CD4-positive, alpha-beta T cell treated with Interleukin-4 for 4 hours (primary cell): ENCODE measurements at places on chromosomes 1 and 21.

GRCh38 chr1:111911061-111911460 is 78.4 kb downstream of the KCND3 start:
- no peak for DNase-seq

DNA sequence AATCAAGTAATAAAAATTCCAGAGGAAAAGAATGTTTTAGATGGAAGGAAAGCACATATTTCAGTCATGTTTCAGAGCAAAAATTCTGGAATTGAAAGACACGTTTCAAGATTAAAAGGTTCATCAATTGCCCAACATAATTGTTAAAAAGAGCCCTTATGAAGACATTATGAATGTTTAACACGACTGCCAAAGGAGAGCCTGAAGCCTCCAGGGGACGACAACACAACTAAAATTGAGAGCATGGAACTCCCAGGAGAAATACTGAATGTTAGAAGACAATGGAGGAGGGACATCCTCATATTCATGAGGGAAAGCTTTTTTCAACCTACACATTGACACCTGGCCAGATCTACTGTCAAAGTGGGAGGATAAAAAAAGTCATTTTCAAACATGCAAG is 16.0 kb downstream of the OR2T11 start:
- DNase-seq: peak; percentile 48

- no peak for DNase-seq
Observed at GRCh38 chr1:153389973-153390879, 647 bp downstream of the S100A8 start.

DNA sequence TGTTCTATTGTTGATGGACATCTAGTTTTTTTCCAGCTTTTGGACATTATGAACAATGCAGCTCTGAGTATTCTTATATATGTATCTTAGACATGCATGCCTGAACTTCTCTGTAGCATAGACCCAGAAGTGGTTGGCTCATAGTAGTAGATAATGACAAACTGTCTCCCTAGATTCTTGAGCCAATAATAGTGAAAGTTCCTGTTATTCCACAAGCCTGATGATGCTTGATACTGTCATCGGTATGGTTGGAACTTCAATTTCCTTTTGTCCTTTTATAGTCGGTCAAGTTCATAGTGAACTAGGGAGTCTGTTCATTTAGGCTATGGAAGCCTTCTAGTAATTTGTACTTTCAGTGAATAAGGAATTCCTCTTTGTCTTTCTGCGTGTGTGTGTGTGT is 56.8 kb downstream of the MTR start:
- no peak for DNase-seq

GRCh38 chr1:208154679-208155642 is 89.2 kb downstream of the PLXNA2 start:
- no peak for DNase-seq
